ENCODE measurements at places on chromosomes 6 and 20.

DNA sequence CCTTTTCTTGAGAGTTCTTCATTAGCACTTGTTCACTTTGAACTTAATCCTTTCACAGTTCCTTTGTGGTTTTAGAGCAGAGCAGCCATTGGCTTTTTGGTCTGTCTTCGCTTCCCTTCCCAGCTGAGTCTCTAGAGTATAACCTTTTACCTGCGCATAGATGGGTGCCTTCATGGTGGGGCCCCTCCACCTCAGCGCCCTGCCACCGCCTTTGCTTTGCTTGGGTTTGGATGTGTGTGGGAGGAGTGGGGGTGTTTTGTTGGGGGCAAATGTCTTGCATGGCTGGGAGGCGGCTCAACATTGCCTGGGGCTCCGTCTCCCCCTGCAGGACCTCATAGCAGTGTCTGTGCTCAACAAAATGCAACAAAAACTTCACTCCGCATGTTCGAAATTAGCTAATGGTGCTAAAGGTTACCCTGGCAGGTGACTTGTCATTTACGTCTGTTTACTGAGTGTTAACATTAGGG lies 11.9 kb downstream of the PYGB start:
- no peak for DNase-seq

DNA sequence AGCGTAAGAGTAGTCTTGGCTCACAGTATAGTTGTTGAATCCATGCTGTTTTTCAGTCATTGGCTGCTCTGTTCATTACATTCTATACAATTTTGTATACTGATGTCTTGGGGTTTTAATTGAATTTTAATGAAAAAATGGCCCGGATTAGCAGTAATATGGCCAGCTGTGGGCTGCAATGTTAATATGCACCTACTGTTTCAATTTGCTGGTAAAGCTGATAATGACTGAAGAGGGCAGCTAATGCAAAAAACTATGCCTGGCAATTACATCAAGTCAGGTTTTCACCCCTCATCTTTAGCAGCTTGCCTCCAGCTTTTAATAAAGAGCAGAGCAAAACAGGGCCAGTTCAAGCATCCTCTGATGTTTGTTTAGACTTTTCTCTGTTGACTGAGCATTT lies 394.5 kb downstream of the PLCB1 start:
- no peak for DNase-seq

GRCh38 chr6:63516186-63516944 lies 55.9 kb upstream of the LOC128125822 start:
- no peak for DNase-seq

DNA sequence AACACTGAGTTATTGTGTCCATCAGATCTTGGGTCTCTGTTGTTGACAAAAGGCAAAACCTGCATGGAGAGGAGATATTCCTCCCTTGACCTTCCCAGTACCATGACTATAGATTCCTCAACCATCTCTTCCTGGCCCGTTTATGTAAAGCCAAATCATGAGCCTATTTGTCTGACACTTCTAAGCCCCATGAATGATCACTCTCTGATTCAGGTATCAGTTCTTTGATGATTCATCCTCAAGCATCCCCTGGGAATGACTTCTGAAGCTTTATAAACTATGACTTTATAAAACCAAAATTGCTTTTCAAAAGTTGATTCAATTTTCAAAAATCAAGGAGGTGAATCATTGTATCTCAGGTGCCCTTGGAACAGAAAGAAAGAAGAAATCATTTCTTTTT lies 78.7 kb upstream of the LOC128125822 start:
- no peak for DNase-seq

DNA sequence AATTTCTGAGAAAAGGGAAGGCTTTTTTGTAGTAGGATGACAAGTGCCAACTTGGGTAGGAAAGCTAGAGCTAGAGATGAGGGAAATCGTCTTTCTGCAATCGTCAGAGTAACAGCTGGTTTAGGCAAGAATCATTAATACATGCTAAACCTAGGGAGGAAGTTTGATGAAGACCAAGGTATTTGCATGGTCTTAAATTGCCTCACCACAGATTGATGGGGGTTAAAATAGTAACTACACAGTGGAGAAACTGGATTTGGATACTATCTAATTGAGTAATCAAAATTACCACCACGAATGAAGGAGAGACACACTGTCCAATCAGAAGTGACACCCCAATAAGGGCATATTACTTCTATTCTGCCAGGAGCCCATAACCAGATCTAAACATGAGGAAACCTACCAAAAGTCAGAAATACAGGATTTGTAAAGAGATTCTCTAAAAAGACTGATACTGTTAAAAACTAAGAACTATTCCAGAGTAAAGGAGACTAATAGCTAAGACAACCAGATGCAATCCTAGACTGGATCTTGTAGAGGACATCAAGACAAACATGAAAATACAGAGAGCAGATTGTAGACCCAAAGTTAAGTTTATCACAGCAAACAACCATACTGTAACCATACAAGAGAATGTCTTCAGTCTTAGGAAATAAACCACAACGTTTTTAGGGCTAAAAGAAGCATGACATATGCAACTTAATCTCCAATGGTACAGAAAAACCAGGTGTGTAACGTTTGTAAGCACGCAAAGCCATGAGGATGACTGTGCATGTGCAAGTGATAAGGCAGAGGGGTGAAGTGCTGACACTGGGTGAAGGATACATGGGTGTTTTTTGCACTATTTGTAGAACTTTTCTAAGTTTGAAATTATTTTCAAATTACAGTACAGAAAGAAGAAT lies 21.8 kb downstream of the SNX5 start:
- DNase-seq: no peak

- no peak for DNase-seq
Measured at GRCh38 chr6:11392778-11393507, 144.6 kb upstream of the TMEM170B start.

GRCh38 chr6:150702675-150703074 lies 103.0 kb downstream of the PLEKHG1 start:
- DNase-seq: no peak

DNA sequence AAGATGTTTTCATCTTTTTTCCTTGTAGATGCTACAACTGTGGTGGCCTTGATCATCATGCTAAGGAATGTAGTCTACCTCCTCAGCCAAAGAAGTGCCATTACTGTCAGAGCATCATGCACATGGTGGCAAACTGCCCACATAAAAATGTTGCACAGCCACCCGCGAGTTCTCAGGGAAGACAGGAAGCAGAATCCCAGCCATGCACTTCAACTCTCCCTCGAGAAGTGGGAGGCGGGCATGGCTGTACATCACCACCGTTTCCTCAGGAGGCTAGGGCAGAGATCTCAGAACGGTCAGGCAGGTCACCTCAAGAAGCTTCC lies 101.5 kb downstream of the POPDC3 start:
- no peak for DNase-seq

DNA sequence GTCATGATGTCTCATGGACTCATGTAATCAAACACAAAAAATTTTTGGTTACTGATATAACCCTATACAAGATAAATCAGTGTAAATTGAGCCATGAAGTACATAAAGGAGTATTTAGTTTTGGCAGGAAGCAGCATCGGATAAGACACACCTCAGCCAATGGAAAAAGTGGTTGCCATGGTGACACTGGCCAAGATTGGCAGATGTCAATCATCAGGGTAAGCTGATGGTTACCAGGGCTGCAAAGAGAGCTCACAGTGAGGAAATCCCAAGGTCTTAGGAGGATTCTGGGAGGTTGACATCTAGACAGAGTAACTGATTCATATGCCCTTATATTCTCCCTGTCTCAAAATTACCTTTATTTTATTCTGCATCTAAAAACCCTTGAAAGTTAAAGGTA lies 203.8 kb upstream of the PCSK2 start:
- DNase-seq: no peak

- no peak for DNase-seq
Measured at GRCh38 chr6:155400654-155400965, 55.0 kb downstream of the NOX3 start.

GRCh38 chr6:76742919-76743318 lies 670.5 kb upstream of the IMPG1 start:
- DNase-seq: no peak

GRCh38 chr6:158795516-158795915 lies 23.7 kb downstream of the EZR start:
- DNase-seq: no peak

- DNase-seq: no peak
Measured at GRCh38 chr6:85675030-85675819, 32.5 kb upstream of the SYNCRIP start.

GRCh38 chr6:741410-742339 lies 48.7 kb upstream of the EXOC2 start:
- DNase-seq: no peak

- DNase-seq: no peak
Measured at GRCh38 chr6:163750431-163751031, 336.0 kb downstream of the QKI start.

DNA sequence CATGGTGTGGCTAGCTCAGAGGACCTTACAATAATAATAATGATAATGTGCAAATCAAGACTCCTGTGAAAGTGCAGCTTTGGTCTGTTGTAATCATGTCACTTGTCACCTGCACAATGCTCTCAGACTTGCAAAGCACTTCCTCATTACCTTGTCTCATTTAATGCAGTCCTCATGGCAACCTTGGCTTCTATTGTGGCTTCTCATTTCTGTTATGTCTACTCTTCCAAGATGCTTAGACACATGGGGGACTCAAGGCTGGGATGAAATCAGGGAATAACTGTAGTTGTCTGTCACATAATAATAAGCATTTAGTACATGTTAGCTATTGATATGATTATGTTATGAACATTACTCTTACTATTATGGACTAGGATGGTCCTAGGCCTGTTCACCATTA lies 484.2 kb downstream of the PTPRT start:
- DNase-seq: no peak

GRCh38 chr20:48158014-48158413 lies 372.7 kb upstream of the SULF2 start:
- DNase-seq: no peak

DNA sequence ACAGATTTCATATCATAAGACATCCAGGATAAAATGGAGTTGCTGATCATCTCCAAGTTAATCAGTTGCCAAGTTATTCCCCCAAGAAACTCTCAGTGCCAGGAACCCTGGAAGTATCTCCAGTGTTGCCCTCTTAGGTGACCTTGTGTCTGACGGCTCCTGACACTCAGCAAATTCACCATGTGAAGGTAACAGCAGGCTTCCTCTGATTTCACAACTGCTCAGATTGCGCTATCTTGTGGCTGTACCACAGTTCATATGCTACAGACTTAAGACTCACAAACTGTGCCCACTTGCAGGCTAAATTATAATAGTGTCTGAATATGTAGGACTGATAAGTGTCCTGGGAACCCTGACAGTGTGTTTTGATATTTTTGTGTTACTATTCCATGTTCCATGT lies 186.6 kb upstream of the OPRM1 start:
- no peak for DNase-seq

DNA sequence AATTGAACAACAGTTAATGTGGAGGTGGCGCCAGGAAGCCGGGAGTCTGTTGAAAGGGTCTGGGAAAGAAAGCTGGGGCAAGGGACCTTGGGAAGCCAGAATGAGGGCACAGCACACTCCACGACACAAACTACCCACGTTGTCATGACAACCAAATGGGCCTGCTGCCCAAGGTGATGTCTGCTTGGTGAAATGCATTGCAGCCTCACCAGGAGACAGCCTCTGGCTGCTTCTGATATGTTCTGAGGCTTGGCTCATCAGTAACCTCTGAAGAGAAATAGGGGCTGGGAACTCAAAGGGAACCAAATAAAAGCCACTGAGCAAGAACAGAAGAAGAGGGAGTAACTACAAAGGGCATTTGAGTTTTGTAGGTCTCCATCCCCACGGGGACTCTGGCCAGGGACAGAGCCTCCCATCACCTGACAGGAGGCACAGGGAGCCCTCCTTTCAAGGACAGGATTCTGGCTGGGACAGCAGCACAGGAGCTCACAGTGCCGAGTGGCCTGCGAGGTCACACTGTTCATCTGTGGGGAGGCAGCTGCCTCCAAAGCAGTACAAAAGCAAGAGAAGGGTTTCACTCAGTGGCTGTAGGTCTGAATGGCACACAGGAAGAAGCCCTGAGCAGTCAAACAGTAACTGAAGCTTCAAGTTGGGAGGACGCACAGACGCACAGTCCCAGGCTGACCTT lies 44.6 kb upstream of the KCNK16 start:
- DNase-seq: no peak

GRCh38 chr20:23197836-23198235 lies 111.7 kb upstream of the CD93 start:
- DNase-seq: no peak

GRCh38 chr20:13276945-13277541 lies 56.0 kb downstream of the ISM1 start:
- DNase-seq: no peak

- DNase-seq: no peak
Measured at GRCh38 chr6:13913226-13914001, 11.3 kb upstream of the RNF182 start.

DNA sequence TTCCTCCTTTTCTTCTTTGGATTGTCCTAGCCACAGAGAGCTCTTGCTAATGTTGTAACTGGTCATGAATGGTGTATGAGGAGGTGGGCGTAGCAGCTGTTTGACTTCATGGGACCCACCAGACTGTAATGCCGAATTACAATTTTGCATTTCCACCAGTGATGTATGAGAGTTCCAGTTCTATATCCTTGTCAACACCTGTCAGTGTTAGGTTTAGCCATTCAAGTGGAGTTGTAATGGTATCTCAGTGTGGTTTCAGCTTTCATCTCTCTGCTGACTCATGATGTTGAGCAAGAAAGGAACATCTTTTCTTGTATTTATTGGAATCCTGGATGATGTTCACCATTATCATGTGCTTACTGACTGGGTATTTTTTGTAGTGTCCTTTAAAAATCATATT lies 5.1 kb downstream of the IGF2R start:
- peak; percentile 69 for DNase-seq

- DNase-seq: peak; percentile 47
Measured at GRCh38 chr6:37038292-37039198, 33.1 kb downstream of the FGD2 start.

- no peak for DNase-seq
Measured at GRCh38 chr20:45810191-45810970, 2.1 kb upstream of the UBE2C start.

DNA sequence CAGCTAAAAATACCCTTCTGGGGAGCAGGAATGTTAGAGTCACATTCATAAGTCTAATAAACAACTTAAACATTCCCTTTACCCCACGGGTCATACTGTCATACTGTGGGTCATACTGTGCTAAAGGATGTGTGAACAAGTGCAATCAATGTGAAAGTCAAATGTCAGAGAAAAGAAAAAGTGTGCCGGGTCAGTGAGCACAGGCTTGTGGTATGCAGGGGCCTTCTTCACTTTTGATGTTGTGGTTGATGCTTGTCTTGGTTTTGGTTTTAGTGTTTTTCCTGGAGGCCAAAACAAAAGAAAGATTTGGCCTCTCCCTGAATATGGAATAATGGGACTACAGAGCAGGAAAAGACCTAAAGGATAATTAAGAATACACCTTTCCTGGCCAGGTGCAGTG lies 267.9 kb upstream of the PLN start:
- DNase-seq: no peak

Measured in SHP77 treated with DMSO at 0.1 percent for 48 hours (cell line).